Frontal cortex (tissue), 4 donors: ENCODE measurements at places on chromosomes 12 and 14.

DNA sequence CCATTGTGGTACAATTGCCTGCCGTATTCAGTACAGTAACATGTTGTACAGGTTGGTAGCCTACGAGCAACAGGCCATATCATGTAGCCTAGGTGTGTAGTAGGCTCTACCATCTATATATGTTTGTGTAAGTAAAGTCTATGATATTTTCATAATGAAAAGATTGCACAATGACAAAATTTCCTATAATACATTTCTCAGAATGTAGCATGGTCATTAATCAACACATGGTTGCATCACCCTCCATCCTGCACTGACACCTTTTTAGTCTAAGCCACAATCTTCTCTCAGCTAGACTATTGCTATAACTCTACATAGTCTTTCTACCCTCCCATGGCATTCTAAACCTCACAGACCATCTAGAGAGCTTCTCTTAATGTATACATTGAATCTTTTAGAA is 158.5 kb upstream of the HMGA2 start:
- no peak for DNase-seq

- DNase-seq = no peak
Observed at GRCh38 chr14:54330876-54331275, 65.9 kb upstream of the CDKN3 start.

- DNase-seq = no peak
Observed at GRCh38 chr14:101074196-101075024, 170.9 kb upstream of the RTL1 start.

- no peak for DNase-seq
Observed at GRCh38 chr12:68893741-68894140, 39.2 kb downstream of the CPM start.

DNA sequence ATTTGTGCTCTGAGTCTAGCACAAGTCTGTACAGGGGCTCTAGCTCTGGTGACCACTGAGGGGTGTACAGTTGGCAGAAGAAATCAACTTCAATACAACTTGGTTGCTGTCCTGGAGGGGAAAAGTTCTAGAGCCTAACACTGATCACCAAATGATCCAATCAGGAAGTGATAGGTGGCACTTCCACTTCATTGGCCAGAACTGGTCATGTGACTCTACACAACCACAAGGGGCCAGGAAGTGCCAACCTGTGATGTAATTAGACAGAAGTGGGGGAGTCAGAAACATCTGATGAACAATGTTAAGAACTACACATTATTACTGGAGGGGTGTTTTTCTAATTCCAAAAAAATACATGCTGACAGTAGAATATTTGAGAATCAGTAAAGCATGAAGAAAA is 401.6 kb downstream of the VRK1 start:
- no peak for DNase-seq

- no peak for DNase-seq
Observed at GRCh38 chr12:20494851-20495250, 126.5 kb downstream of the PDE3A start.
